Lung microvascular endothelial cell (primary cell): ENCODE measurements at places on chromosomes 16 and 17.

DNA sequence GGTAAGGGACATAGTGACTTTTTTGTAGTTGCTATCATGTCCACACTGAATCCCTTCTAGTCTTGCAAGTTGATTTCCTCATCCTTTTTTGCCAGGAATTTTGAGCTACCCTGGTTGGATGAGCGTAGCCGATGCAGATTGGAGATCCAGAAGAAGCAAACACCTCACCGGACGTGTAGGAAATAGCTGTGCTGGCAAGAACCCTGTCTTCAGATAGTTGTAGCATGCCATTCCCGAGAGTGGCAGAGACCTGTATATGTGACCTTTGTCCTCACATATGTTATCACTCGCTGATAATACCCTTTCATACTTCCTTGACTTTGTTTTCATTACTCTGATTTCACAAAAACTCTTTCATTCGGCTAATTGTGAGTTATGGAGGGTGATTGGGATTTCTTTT, 6.2 kb upstream of the CASC3 start:
- no peak for DNase-seq

DNA sequence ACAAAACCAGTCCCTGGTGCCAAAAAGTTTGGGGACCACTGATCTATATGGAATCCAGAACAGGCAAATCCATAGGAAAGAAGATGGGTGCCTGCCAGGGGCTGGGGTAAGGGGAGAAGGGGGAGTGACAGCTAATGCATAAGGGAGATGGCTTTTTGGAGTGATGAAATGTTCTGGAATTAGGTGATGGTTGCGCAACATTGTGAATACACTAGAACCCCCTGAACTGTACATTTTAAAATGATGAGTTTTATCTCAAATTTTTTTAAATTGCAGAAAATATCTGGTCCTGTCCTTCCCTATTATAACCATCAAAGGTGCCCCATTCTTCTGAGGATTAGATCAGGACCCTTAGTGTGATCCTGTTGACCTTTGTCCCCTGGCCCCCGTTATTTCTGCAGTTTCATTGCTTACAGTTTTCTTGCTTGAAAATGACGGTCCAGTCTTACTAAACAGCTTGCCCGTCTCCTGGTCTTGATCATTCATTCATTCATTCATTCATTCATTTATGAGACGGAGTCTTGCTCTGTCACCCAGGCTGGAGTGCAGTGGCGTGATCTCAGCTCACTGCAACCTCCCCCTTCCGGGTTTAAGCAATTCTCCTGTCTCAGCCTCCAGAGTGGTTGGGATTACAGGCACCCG, 4.6 kb downstream of the BCO1 start:
- no peak for DNase-seq

DNA sequence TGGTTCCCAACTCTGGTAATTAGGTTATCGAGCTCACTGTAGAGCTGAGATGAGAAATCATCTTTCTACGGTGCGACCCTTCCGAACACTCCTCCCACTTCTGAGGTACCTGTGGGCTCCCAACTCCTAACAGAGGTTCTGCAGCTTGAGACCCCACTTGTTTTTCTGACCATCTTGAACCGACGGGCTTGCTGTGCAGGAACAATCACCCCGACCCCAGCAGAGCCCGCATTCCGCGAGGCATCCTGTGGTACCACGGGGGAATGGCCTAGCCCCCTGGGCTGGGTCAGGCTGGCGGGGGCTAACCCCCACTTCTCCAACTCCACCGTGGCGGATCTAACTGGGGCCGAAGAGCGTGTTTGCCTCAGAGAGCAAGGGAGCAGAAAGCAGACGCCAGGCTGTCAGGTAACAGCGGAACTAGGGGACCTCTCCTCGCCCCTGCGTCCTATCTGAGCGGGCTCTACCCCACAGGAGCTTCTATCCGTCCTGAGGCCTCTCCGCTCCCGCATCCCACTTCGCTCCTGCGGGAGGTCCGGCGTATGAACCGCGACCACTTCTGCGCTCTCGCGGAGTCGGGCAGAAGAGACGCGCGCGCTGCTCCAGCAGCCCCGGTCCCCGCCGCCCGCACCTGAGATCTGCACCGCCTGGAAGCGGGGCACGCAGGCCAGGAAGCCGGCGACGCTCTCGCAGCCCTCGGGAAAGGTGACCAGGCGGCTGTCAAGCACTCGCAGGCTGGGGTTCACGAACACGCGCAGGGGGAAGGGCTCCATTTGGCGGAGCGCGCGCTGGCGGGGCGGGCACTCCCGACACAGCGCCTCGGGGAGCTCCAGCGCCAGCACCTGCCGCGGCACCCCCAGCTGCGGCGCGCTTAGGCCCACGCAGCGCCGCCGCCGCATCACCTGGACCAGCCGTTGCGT, 761 bp downstream of the PDF start:
- DNase-seq = peak; percentile 42

- DNase-seq = no peak
Observed at GRCh38 chr16:25395528-25395927, 137.9 kb upstream of the ZKSCAN2 start.

- DNase-seq = no peak
Observed at GRCh38 chr16:30147843-30148510, 25.0 kb upstream of the MAPK3 start.

- no peak for DNase-seq
Observed at GRCh38 chr17:4186357-4186881, 43.4 kb downstream of the CYB5D2 start.

DNA sequence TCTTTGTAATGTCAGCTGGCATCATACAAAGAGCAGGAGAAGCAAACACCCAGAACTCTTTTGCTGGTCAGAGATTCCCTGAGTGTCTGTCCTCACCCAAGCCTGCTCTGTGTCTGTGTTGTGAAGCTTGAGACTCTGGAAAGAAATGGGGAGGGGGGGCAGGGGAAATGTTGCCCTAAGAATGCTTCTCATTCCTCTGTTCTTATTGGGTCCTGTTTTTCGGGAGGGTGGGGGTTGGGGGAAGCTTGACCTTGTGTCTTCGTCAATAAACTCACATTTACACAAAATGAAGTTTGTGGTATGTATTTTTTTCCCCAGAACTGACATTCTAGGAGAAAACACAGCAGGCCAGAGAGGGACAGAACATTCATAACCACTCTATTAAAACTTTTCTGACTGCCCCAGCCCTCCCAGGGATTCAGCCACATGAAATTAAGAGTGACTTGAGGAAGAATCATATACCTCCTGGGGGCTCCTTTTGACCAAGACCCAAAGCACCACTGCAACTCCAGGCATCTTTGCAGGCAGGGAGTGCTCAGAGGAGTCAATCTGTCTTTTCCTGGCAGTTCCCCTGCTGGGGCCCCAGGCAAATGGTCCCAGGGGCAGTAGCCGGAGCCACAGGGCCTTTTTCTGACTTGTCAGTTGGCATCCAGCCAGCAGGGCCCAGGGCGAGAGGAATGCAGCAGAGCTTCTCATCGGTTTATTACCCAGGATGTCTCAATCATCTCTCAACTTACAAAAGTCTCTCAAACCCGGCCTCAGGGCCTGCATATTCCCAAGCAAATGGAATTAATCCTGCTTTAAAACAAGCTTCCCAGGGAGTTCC, 5.1 kb upstream of the RASL10B start:
- DNase-seq = peak; percentile 53

DNA sequence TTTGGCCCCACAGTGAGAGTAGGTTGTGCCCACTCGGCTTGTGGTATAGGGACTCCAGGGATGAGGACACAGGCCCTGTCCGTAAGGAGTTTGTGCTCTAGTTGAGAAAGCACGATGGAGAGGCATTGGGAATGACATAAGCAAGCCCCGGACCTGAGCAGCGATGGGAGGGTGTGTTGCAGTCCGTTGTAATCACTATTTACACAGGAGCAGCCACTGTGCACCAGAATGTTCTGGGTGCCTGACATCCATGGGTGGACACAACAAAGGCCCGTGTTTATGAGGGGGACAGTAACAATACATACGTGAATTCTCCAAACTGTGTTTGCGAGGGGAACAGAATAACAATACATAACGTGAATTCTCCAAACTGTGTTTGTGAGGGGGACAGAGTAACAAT, 86.8 kb downstream of the NPIPB11 start:
- DNase-seq = no peak

GRCh38 chr17:37671028-37671823, 28.0 kb upstream of the DDX52 start:
- no peak for DNase-seq

GRCh38 chr16:66469947-66470546, 43.0 kb downstream of the BEAN1 start:
- no peak for DNase-seq

DNA sequence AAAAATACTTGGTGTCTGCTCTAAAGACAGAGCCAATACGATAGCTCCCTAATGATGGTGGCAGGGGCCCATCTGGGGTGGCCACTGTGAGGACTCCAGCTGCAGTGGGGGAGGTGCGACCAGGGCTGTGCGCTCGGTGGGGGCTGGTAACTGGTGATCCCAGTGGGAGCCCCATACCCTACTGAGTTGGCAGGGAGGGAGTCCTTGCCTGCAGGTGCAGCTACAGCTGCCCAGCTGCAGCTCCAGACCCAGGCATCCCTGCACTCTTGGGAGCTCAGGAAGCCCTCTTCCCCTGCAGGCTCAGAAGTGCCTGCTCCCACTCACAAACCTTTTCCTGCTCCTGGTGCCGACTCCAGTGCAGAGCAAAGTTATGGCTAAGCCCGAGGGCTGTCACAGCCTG, 31.2 kb upstream of the KIF2B start:
- DNase-seq = no peak

DNA sequence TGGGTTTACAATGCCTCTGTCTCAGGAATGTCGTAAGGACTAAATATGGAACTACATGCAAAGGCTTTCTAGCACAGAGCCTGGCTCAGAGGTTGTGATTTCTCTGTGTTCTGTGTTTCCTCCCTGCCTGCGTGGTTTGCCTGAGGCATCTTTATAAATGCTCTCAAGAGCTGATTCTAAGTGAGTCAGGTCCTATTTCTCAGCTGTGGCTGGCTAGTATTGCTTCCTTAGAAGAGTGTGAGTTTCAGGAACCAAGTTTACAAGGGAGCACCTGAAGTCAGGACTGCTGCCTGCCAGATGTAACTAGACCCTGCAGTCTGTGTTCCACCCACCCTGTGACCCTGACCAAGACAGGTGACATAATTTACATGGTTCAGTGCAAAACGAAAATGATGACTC, 8.0 kb upstream of the CCL1 start:
- no peak for DNase-seq

GRCh38 chr17:78745407-78746088, 36.5 kb downstream of the CYTH1 start:
- DNase-seq = peak; percentile 57

GRCh38 chr16:84155771-84156170, 10.7 kb downstream of the DNAAF1 start:
- no peak for DNase-seq

DNA sequence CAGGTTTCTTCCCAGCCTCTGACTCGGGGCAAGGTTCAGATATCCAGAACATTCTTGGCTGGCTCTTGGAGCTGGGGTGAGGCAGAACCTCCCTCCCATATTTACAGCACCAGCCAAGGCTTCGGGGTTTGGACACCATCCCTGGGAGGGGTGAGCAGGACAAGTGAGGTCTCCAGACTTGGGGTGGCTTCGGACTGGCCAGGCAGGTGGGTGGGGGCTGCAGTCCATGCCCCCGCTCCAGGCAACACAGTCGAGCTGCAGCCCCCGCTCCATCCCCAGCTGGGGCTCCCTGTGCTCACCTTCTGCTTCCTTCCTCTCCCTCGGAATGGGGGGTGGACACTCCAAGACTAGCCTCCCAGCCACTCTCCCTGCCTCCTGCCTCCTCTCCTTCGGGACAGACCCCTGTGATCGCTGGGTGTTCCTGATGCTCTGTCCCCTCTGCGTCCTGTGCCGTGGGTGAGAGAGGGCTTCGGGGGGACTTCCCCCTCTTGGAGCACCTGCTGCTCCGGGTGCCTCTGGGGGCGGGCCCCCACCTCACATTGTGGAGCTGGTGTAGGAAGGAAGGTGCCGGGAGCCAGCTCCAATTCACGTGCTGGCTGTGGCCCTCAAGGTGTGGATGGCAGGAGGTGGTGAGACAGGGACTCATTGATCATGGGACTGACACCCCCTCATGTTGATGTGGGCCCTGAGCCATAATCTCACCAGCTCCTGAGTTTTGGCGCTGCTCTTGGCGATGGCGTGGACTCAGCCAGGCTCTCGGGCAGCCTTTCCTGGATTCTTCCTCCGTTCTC, 189.2 kb downstream of the SEC14L1 start:
- no peak for DNase-seq

DNA sequence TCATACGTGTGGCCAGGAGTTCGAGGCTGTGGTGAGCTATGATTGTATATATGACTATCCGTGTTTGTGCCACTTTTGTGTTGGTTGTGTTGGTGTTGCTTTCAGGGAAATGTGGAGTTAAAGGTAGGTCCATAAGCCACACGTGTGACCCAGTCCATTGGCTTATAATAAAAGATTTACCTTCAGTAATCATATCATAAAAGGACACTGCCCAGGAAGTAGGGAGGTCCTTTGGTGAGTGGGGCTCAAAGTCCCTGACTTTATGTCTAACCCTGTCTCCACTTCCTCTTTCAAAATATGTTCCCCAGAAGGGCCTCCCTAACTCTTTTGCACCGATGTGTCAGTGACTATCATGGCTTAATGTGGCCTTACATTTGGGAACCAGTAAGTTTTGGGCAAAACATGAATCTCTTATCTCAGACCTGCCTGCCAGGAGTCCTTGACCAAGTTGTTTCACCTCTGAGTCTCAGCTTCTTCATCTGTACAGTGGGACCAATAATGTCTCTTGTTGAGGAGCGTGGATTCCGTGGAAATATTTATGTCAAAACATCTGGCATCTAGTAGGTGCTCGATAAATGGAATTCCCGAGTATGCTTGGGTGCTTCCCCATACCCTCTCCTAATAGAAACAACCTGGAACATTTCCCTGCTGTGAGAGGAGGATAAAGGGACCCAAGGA, 4.8 kb downstream of the TNP2 start:
- DNase-seq = no peak

DNA sequence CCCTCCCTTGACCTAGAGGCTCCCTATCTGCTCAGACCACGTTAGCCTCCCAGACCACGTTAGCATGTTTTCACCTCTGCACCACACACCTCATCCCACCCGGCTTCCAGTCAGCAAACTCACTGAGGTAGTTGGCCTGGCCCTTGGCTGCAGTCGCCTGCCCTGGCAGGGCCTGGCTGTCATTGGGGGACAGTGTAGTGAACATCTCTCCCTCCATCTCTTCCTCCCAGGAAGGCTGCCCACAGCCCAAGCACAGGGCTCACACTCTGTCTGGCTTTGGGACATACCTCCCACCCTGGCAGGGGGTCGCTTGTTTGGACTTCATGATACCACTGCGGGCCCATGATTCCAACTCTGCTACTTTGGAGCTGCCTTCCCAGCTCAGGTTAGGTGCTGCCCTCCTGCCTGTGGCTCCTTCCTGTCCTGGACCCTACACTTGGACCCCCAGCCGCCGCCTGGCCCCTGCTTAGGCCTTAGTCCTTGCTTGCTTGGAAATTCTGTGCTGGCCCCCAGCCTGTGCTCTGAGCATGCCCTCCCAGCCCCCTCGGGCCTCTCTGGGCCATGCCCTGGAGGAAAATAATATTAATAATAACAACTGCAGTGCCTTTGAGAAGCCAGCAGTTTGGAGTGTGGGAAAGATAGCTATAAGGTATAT, 167.7 kb downstream of the COPRS start:
- no peak for DNase-seq
